CD8-positive, alpha-beta memory T cell (primary cell): ENCODE measurements at places on chromosomes 12 and 14.
A peak's percentile ranks its signal among the peaks of the same experiment; 100 is the strongest.

DNA sequence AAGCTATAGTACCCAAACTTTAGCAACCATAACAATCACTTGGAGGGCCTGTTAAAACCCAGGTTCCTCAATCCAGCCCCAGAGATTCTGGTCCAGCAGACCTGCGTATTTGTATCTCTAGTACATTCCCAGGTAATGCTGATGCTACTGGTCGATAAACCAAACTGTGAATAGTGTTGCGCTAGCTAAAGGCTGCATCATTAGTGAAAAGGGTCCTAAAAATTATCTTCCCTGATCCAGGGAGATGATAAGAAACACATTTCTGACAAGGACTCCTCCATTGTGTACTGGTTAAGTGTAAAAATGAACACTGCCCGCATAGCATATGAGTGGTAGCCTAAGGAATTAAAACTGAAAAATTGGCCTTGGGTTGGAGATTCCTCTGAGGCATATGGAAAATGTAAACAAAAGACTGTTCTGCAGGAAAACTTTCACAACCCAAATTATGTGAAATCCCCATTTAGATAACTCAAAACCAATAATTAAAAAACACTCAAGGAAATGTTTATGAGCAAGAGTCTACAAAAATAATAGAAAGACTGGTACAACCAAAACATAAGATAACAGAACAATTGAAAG, 322.7 kb downstream of the CEP128 start:
- no peak for DNase-seq

- no peak for DNase-seq
These were observed 13.6 kb downstream of the IFT81 start for GRCh38 chr12:110137786-110138185.

GRCh38 chr14:37673439-37673838, 78.0 kb downstream of the TTC6 start:
- DNase-seq, result no peak

DNA sequence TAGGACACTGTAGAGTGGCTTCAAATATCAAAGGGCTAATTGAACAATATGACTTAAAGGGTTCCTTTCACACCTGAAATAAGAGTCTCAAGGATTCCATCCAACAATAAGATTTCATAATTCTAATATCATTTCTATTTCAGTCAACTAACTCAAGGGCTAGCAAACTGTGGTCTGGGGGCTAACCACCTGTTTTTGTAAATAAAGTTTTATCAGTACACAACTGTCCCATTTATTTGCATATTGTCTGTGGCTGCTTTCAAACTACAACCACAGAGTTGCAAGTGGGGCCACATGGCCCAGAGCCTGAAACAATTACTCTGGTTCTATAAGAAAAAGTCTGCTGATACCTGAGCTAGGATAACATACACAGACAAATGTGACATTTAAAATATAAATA, 29.1 kb downstream of the MED13L start:
- no peak for DNase-seq

DNA sequence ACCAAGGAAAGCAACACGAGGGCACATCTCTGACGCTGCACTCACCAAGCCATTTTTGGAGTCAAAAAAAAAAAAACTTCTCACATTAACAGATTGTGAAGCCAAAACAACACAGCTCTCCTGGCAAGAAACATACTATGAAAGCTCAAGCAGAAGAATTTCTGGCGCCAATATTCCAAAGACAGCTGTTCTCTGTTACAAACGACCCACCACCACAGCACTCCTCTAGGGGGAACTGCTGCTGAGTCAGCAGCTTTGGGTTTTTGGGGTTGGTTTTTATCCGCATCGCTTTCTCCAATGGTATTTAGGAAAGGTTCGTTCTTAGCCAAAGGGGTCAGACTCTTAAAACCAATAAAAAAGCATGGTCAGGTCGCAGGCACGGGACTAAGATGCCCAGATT, 379.4 kb downstream of the RPS29 start:
- no peak for DNase-seq

- no peak for DNase-seq
These were observed 220.6 kb upstream of the HMGA2 start for GRCh38 chr12:65603438-65604351.

GRCh38 chr14:106039400-106039799, 513.0 kb downstream of the TMEM121 start:
- DNase-seq, result no peak

DNA sequence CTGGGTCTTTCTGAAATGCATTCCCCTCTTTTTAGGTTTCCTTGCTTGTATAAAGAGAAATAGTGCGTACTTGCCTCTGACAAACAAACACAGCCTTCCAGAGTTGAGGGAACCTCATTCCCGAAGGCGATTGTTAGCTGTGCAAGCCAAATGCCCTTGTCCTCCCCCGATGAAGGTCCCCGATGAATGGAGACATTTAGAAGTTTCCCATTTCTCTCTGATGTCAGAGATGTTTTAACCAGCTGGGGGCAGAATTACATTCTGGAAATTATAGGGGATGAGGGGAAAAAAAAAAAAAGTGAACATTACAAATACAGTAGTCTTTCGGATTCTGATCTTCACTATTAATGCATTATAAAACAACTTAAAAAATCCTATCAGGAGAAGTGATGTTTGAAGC, 366.8 kb downstream of the VRK1 start:
- DNase-seq, result no peak

DNA sequence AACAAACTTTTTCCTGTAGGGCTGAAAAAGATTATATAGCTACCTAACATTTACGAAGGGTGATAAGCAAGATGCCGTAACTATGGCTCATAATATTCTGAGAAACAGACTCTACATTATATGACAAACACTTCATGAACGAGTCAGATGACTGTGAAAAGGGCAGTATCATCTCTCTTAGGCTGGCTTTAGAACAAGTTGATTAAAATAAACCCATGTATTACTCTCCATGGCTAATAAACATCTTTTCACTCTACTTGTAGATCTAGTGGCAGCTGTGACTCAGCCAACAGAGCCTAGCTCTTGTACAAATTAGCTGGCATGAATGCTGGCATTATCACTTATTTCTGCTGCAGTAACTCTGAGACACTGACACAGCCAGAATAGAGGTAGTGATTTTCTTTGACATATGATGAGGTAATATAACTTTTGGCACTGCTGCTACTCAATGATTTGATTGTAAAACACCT, 47.1 kb downstream of the SLC2A13 start:
- DNase-seq, result no peak

GRCh38 chr14:20791597-20791996, 10.5 kb downstream of the RNASE6 start:
- no peak for DNase-seq

- DNase-seq, result no peak
These were observed 338.7 kb downstream of the EGLN3 start for GRCh38 chr14:33612197-33612505.

DNA sequence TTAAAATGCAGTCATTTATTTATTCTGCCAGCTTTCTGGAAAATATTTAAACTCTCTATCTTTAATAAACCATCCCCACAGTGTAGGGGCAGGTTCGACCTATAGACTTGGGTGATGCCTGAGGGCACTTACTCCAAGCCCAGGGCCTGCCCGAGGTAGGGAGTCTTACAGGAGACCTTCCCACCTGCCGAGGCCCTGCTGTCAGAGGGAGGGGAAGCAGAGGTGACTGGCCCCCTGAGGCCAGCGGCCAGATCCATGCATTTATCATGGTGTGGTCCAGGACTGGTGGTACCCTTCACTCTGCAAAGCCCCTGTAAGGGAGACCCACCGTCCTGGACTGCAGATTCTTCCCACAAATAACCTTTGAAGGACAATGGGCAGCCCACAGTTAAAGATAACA, 7.6 kb downstream of the EML1 start:
- no peak for DNase-seq

GRCh38 chr12:107655281-107656065, 30.1 kb upstream of the PWP1 start:
- DNase-seq, result no peak

DNA sequence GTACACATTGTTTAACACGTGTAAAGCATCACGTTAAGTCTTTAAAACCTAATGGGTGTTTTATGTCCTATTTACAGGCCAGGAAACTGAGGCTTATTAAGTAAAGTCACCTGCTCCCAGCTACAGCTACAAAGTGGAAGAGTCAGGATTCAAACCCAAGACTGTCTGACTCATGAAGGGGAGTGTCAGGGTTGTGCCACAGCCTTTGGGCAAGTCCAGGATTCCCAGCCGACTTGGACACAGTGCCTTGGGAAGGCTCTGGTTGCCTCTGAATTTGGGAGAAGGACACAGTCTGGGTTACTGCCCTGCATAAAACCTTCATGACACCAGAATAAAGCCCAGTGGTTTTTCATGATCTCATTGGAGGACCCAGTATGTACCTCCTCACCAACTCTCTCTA, 7.3 kb downstream of the RNU4-2 start:
- DNase-seq, result no peak

DNA sequence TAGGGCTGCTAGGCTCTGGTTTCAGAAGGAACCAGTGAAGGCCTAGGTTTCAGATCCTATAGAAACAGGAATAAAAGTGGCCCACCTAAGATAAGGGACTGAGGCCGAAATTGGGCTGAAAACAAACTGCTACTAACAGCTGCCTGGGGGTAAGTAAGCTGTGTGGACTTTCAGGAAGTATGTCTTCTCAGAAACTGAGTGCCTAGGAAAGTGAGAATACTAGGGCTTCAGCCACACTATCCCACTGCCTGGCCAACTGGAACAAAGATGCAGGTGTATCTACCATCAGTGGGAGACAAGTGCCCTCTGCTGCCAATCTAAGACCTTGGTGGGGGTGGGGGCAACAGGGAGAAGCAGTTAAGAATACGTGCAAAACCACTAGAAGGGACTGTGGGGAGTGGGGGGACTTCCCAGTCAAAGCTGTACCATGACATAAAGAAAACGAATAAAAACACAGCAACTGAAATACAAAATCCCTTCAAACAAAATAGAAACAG, 82.5 kb downstream of the MED13L start:
- DNase-seq, result peak; percentile 71

- DNase-seq, result no peak
These were observed 155.5 kb upstream of the RGS6 start for GRCh38 chr14:71776471-71777360.

GRCh38 chr14:77344377-77344996, 23.7 kb downstream of the GSTZ1 start:
- no peak for DNase-seq

DNA sequence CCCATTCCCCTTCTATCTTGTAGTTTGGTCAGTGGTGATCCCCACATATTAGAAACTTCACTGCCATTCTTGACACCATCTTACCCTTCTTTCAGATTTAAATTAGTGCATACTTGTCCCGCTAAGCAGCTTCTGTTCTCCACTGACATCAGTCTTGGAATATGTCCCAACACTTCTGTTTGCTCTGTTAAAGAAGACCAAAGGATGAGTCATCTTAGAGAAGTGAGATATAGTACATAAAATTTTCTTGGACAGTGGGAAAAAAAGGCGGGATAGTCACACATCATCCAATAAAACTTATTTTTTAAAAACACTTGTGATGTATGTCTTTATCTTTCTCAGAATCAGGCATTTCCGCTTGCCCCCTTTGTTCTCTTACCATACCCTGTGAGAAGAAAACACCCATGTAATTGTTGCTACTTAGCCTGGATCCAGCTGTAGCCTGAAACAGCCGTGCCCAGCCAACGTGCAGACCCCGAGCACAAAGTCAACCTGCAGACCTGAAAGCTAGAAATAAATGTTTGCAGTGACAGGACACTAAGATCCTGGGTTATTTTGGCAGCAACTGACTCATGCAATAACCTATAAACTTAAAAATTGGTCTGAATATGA, 100.1 kb upstream of the PDE3A start:
- no peak for DNase-seq

DNA sequence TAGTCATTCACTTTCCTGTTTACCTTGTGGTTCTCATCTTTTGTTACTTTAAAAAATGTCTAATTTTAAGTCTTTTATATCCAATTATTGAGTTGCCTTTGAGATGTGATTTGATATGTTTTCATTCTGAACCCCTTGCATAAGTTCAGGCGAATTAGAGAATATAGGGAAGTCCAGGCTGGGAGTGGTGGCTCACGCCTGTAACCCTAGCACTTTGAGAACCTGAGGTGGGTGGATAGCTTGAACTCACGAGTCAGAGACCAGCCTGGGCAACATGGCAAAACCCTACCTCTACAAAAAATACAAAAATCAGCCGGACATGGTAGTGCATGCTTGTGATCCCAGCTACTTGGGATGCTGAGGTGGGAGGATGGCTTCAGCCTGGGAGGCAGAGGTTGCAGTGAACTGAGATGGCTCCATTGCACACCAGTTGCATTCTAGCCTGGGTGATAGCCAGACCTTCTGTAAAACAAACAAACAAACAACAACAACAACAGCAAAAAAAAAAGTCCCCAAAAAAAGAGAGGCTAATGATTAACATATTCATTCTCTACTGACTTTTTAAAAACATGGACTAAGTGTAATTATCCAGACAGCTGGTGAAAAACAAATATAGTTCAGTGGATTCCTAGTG, 451.1 kb upstream of the RGS6 start:
- DNase-seq, result no peak

GRCh38 chr12:100356644-100357223, at the start of gene SLC17A8:
Gene SLC17A8 (plus strand): TSS chr12:100357074. CDS start chr12:100357392, 318 bp downstream.
- DNase-seq, result no peak

DNA sequence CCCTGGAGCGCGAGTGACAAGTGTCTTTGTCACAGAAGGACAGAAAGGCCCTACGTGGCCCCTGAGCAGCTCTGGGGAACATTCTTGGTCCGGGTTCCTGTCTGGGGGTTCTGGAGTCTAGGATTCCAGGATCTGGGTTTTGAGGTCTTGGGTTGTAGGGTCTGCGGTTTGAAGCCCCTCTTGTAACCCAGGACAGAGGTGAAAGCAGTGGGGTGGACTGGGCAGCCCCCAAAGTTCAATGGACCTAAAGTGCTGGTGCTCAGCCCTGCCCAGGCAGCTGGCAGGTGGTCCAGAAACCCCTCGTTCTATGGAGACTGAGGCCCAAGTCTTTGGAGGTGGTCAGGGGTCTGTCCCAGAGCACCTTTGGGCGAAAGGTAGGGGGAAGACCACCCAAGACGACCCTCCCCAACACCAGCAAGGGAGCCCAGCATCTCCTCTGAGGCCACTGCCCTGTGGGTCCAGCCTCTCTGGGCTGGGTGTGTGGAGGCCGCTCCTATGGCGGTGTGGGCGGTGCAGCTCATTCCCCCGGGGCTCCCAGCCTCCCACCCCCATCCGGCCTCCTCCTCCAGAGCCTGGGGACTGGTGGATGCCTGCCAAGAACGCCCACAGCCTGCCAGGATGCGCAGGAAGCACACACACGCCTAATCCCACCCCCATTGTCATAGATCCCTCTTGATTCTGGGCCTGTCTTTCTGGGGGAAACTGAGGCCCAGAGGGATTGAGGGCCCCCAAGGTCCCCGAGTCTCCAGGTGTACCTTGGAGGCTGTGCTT, 30.2 kb upstream of the ANKRD9 start:
- no peak for DNase-seq
